ENCODE measurements at places on chromosomes 5 and 9.

- peak; percentile 8 for DNase-seq
Observed at GRCh38 chr9:113519426-113520108, 56.0 kb downstream of the RGS3 start.

DNA sequence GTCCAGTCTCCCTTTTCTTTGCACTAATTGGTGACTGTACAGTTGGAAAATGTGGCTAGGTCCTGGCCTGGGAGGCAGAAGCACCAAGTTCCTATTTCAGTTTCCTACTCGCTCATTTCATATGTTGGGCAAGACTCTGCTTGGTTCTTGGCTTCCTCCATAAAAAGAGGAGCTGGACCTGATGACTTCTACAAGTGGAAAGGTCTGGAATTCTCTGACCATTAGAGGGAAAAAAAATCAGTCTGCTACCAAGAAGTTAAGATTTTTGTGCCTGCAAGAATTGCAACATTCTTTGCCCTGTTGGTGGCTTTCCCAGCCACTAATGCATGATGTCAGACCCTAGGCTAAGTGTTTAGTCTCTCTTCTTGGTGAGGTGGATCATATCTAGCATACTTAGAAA is 91.5 kb downstream of the WDR41 start:
- DNase-seq, result no peak

DNA sequence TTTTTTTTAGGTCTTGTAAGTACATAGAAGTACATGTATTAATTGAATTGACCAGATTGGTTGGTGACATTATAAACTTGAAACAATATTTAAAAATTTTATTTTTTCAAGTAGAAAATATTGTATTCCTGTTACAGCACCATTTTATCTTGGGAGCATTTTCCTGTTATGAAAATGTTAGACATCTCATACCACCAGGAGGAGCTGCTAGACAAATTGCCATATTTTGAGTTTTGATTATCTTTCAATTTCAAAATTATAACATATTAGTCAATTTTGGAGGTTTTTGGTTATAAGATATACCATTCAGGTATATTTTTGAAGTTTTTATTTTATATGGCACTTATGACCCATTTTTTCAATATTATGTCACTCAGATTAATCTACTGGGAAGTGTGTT is 84.4 kb downstream of the CNTLN start:
- DNase-seq, result no peak

DNA sequence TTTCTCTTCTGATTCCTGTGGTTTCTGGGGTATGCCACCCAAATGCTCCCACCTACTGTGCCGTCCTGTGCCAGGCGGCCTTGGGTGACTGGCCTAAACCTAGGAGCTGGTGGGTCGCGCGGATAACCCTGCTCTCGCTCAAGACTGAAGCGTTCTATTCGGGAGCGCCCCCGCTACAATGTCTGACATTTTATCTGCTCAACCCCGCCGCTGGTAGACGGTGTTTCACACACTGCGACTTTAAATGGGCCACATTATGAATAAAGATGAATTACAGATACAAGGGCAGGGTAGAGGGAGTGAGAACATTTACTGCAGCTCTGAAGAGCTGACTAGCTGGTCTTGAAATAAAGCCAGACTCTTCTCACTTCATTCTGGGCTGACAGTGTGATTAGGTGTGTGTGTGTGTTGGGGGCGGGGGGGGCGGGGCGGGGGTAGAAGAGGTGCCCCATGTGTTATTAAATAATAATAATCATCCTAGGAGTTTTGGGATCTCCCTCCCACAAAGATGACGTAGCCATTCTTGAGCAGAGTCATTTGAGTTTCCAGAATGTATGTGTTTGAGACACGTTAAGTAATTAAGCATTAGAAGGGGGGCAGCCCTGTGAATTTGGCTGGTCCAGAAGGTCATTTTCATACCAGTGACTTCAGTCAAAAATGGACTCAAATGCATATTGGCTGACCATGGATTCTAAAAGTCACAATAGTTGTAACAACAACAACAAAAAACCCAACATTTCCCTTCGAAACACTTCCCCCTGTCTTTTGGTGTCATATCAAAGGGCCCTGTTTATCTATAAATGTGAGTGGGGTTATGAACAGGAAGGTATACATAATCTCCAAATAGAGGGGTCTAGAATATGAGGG is 1.0 kb upstream of the PTCH1 start:
- DNase-seq, result peak; percentile 19

- DNase-seq, result no peak
Observed at GRCh38 chr5:138024117-138024516, 8.8 kb downstream of the FAM13B start.
